SK-N-MC (cell line): ENCODE measurements at places on chromosomes 7 and 10.

- DNase-seq = no peak
Measured at GRCh38 chr7:36138209-36138608, 14.8 kb upstream of the EEPD1 start.

DNA sequence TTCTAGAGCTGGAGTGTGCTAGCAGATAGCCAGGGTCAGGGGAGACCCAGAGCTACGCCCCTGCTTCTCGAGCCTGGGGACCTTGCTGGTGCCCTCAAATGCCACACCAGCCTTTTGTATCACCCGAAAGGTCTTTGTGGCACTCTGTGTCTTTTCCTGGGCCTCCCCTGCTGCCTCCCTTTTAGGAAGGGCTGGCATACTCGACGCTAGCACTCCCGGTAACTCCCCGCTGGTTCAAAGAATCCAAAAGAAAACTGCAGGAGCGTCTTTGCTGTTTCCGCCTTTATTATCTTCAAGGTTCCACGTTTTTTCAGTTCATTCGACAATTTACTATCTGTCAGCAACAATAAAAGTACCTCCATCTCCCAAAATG is 36.3 kb downstream of the CTBP2 start:
- no peak for DNase-seq

DNA sequence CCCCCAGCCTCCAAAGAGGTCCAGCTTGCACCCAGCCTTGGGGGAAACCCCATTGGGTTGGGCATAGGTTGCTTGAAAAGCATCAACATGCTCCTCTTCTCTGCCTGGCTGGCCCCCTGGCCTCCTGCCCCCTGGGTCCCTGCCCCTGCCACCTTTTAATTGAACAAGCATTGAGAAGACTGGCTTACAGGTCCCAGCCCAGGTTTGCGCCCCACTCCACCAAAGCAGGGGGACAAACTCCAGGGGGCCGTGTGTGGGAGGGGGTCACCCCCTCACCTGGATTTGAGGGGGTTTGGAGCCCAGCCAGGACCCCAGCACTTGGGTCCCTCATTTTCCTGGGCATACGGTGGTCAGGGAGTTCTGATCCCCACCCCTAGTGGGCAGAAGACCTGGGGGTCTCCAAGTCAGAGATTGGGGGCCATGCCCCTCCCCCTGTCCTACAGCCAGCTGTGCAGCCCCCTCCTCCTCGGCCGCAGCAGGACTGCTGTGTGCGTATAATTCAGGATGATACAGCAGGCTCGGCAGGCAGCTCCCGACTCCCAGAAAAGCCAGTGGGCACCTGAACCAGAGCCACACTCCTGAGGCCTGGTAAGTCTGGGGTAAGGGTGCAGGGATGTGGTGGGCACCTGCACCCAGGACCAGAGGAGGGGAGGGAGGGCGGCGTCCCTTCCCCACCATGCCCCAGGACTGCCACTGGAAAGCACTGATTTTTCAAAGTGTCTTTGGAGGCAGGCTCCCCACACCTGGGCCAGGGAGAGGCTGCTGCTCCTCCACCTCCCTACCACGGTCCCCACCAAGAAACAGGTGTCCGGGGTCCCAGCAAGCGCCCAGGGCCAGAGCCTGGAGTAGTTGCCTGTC is 1.7 kb downstream of the ELFN1 start:
- no peak for DNase-seq

GRCh38 chr7:40644454-40645188 is 509.8 kb downstream of the SUGCT start:
- DNase-seq = no peak

GRCh38 chr7:150567169-150567568 is at the start of gene GIMAP4:
TSS of gene GIMAP4 (plus strand) at chr7:150567390. CDS start at chr7:150569902, 2,512 bp downstream.
- no peak for DNase-seq

DNA sequence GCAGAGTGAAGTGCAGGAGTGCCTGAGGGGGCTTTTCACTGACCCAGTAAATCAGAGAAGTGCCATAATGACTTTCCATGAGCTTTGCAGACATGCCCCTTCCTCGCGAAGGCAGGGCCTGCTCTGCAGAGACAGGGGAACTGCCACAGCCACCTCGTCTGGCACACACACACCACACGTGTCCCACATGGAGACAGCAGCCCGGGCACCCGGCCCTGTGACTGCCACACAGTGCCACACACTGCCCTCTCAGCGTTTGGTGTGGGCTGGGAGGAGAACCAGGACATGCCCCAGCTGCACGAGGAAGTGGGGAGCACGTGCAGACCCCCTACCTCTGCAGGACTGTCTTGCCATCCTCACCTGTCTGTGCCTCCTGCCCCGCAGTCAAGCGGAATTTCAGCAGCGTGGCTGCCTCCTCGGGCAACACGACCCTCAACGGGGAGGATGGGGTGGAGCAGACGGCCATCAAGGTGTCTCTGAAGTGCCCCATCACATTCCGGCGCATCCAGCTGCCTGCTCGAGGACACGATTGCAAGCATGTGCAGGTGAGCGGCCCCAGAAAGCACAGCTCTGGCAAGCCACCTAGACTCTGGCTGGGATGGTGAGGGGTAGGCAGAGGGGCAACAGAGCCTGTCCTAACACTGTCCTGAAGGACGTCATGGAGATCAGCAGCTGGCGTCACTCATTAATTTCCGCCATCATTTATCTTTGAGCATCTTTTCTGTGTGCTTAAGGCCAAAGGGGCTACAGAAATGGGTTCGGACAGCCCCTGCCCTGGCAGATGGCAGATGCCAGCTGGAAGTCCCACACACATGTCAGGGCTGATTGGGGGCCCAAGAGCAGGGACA is 43.4 kb upstream of the PPIF start:
- no peak for DNase-seq

DNA sequence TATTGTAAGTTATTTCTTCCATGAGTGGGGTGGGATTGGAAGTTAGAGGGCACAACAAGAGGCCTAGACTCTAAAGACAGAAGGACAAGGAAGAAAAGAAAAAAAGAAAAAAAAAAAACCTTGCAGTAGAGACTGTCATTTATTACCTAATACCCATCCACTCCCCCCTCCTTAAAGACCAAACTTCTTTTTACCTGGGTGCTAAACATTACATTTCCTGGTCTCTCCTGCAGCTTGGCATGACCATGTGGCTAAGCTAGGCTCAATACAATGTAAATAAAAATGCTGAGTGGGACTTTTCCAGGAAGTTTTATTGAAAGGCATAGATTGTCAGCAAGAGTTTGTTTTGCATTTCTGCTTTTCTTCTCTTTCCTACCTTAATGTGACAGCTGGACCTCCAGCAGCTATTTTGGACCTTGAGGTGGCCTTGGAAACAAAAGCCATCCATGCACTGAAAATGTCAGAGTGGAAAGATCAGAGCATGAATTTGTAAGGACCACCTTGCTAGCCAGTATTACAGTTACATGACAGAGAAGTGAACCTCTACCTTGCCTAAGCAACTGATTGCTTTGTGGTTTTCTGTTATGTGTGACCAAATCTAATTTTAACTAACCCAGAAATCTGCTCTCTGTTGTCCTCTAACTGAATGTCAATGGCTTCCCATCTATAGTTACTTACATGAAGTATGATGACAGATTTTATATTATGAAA is 81.3 kb upstream of the SFMBT2 start:
- no peak for DNase-seq

GRCh38 chr7:99741441-99741795 is 6.4 kb upstream of the CYP3A7 start:
- DNase-seq = no peak

DNA sequence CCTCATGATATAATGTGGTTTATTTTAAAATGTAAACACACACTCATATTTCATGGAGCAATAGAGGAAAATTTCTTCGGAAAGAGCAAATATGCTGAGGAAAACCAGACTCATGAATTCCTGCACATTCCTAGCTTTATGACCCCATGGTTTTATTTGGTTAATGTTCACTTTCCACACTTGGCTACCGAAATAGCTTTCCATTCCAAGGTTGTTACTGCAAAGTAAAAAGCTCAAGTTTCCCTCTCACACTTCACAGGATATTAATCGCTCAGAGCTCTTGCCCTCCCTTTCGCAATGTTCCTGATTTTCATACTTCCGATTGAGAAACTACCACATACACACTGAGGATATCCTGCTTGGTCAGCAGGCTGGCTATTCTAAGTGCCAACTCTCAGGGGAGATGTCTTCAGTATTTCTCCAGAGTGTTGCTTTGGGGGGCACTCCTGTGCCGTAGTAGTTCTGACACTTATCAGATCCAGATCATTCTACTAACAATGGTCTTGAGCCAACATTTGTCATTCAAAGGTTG is 77.5 kb upstream of the STEAP1B start:
- no peak for DNase-seq

GRCh38 chr7:65892835-65893234 is 20.0 kb downstream of the VKORC1L1 start:
- DNase-seq = no peak
